Stimulated activated naive CD8-positive, alpha-beta T cell treated with anti-CD3 and anti-CD28 coated beads, Interleukin-15, Interleukin-2, amounts not matched to agents 100 U/mL and 50 U/mL, for 24 hours (primary cell): ENCODE measurements at places on chromosomes 12 and 14.

DNA sequence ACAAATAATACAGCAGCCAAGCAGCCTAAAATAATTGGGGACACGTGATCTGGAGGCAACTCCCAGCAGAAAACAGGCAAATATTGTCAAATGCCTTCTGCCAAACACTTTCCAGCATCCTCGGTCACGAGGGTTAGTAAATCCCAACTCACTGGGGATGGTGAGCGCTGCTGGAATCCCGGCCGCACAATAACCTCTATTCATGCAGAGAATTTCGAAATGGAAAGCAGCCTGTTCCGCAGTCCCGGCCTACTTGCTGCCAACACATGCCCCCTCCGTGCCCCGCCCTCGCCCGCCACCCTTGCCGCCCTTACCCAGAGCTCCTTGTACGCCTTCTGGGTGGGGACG, 62.2 kb downstream of the RFX4 start:
- DNase-seq, result no peak

- no peak for DNase-seq
Observed at GRCh38 chr14:84065811-84066210, 1464.1 kb upstream of the FLRT2 start.

DNA sequence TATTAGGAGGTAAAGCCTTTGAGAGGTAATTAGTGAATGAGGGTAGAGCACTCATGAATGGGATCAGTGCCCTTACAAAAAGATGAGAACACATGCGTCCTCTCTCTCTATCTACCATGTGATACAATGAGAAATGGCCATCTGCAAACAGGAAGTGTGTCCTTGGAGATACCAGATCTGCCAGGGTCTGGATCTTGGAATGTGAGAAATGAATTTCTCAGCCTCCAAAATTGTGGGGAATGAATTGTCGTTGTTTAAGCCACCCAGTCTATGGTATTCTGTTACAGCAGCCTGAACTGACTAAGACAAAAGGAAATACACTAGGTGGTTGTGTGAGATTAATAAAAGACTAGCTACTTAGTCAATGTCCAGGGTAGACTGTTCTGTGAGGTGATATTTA, 366.6 kb downstream of the NELL2 start:
- no peak for DNase-seq

GRCh38 chr12:12997156-12997555, 2.9 kb downstream of the HEBP1 start:
- no peak for DNase-seq

DNA sequence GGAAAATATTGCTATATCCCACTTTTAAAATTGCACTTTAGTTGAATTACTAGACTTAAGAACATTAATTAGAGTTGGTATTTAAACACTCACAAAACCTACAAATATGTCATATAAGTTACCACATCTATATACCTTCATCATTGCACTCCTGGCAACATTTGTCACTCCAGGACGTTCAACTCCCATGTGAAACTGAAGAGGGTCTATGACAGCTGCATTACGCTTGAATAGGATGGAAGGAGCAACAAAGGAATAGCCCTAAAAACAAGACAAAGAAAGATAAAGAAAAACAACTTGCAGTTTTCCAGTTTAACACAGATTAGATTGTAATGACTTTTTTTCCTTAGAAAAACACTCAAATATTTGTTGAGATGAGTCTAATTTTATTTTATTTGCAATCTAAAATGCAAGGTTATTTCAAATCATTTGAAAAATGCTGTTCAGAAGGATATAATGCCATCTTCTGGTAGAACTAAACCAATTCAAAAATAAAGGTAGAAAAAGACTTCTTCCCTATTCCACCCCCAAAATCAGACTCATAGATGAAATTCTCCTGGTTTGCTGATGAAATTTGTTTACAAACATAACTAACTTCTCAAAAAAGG, 84.3 kb upstream of the TTC7B start:
- DNase-seq, result no peak

- no peak for DNase-seq
Observed at GRCh38 chr12:108702595-108703320, 28.6 kb downstream of the CORO1C start.
